ENCODE measurements at places on chromosomes 5 and 9. TPM values are rescaled to one million over a fixed set of nuclear protein-coding genes. Genes with fewer than 3 reads are reported as not detected.

DNA sequence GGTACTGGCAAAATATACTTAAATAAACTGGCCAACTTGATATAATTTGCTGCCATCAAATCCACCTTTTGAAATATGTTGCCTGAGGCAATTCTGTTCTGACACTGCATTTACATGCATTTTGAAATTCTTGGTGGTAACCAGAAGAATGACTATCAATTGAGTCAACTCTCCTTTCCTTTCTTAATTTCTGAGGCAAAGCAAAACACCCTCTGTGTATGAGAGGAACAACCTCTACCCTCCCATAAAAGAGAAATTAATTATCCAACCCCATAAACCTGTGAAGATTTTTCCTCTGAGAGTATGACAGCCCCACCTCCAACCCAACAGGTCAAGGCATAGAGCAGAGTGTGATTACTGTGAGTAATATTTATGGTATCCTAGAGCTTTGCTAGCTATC is 286.8 kb downstream of the NR2F1-AS1 start:
- H3K27ac ChIP-seq: no peak overlapping the region
- peaks cover 1% of the 10 kb centered on the region for H3K27me3 ChIP-seq
- no peak for DNase-seq

Gene PHYHD1
- 10.3 TPM for total RNA-seq

GRCh38 chr9:91032121-91032531 is 230.5 kb downstream of the SYK start:
- DNase-seq: no peak
- H3K27me3 ChIP-seq: peaks cover 2% of the 10 kb centered on the region
- peaks cover 5% of the 10 kb centered on the region for H3K36me3 ChIP-seq
- H3K4me3 ChIP-seq: no peak overlapping the region

Gene CKS2
- 49.2 TPM for total RNA-seq

Gene LRRC70
- total RNA-seq: 35.0 TPM

GRCh38 chr5:167743695-167744464 is 547.6 kb upstream of the WWC1 start:
- H3K27me3 ChIP-seq: no peaks in the 10 kb centered on the region
- no peak overlapping the region for H3K27ac ChIP-seq
- no peak for DNase-seq
- no peaks in the 10 kb centered on the region for H3K36me3 ChIP-seq
- H3K4me3 ChIP-seq: no peak overlapping the region
- H3K4me1 ChIP-seq: no peaks in the 10 kb centered on the region

Gene BRIX1
- total RNA-seq: 21.2 TPM

Gene SCGB3A2
- total RNA-seq: 1.4 TPM

GRCh38 chr5:1510151-1510561 is 13.6 kb downstream of the LPCAT1 start:
- H3K27ac ChIP-seq: no peak overlapping the region
- H3K4me3 ChIP-seq: no peak overlapping the region
- no peak for DNase-seq
- H3K4me1 ChIP-seq: peaks cover 3% of the 10 kb centered on the region
- H3K36me3 ChIP-seq: peaks cover 17% of the 10 kb centered on the region

Gene LSM11
- 6.0 TPM for total RNA-seq

Gene ETF1
- 84.7 TPM for total RNA-seq

- peak overlapping the region; percentile 6 for H3K27ac ChIP-seq
- H3K27me3 ChIP-seq: no peaks in the 10 kb centered on the region
- no peak overlapping the region for H3K4me3 ChIP-seq
- no peaks in the 10 kb centered on the region for H3K4me1 ChIP-seq
- peak; percentile 8 for DNase-seq
- H3K36me3 ChIP-seq: no peaks in the 10 kb centered on the region
Measured at GRCh38 chr5:45507178-45507577, 189.0 kb downstream of the HCN1 start.

- H3K36me3 ChIP-seq: no peaks in the 10 kb centered on the region
- no peak for DNase-seq
Measured at GRCh38 chr5:90293931-90294330, 115.6 kb downstream of the CETN3 start.

Gene SCAI
- total RNA-seq: 12.3 TPM

Gene HSD17B3
- total RNA-seq: not detected

DNA sequence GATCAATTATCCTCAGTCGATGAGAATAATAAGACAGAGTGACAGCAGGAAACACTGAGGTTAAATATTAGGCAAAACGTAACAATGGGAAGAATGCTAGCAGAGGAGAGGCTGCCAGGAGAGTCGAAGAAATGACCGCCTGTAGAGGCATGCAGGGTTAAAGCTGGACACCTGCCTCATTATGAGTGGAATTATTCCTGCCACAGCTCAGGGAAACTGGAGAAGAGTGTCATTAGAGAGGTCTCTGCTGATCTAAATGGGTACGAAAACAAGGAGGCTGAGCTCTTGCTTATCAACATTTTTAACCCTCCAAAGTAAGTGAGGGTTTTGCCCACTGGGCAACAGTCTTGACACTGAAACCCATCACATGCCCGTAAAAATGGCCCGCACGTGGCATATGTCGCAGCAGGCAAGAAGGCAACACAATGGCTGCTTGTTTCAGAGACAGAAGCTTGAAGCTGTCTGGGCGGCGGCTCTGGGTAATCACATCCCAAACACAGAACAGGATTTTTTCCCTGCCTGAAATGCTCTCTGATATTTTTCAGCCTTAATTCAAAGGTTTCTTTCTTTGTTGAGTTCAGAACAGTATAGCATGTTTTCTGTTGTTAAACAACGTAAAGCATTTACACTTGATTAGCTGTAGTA is 118.7 kb downstream of the MED27 start:
- no peak for DNase-seq
- peaks cover 5% of the 10 kb centered on the region for H3K27me3 ChIP-seq
- H3K4me3 ChIP-seq: no peak overlapping the region
- peaks cover 22% of the 10 kb centered on the region for H3K4me1 ChIP-seq
- no peak overlapping the region for H3K27ac ChIP-seq

All from endothelial cell (in vitro differentiated cells).